CD4-positive, alpha-beta T cell treated with Interleukin-6 at 100 ng/mL for 8 hours (primary cell): ENCODE measurements at places on chromosomes 11 and 22.

GRCh38 chr22:37985751-37986281, 1.5 kb upstream of the SOX10 start:
- no peak for DNase-seq

GRCh38 chr11:13942971-13943381, 19.5 kb upstream of the SPON1 start:
- DNase-seq: no peak

DNA sequence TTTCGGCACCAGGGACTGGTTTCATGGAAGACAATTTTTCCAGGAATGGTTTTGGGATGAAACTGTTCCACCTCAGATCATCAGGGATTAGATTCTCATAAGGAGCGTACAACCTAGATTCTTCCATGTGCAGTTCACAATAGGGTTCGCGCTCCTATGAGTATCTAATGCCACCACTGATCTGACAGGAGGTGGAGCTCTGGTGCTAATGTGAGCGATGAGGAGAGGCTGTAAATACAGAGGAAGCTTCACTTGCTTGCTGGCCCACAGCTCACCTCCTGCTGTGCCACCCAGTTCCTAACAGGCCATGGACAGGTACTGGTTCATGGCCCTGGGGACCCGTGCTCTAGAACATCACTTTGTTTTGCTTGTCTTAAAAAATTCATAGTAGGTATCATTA, 41.8 kb upstream of the AMPD3 start:
- DNase-seq: peak; percentile 66

- no peak for DNase-seq
These were observed 38.3 kb downstream of the PTPRJ start for GRCh38 chr11:48018528-48019216.

GRCh38 chr11:83241291-83241946, 44.7 kb downstream of the CCDC90B start:
- no peak for DNase-seq

DNA sequence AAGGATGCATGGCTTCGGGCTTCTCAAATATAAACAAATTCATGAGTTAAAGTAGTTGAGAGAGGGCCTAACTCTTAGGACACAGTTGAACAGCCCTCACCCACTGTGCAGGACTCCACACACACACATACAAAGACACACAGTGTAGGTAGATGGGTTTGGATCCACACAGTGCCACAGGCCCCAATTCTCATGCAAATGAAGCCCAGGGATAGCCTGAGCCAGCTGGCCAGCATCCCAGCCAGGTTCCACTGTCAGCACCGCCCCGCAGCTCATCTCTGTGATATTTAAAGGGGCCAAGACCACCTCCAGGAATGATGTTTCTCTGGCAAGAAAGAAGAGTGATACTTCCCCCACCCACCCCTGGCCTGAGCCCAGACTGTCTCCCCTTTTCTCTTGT, 11.7 kb downstream of the SLC35C1 start:
- DNase-seq: no peak

GRCh38 chr11:118287006-118287405, 17.5 kb upstream of the CD3E start:
- no peak for DNase-seq

GRCh38 chr11:115324581-115325432, 179.4 kb downstream of the CADM1 start:
- peak; percentile 24 for DNase-seq

GRCh38 chr22:45284705-45285262, at the start of gene UPK3A:
UPK3A (plus strand) TSS chr22:45284949; CDS start chr22:45285014, 65 bp downstream.
- DNase-seq: peak; percentile 48

DNA sequence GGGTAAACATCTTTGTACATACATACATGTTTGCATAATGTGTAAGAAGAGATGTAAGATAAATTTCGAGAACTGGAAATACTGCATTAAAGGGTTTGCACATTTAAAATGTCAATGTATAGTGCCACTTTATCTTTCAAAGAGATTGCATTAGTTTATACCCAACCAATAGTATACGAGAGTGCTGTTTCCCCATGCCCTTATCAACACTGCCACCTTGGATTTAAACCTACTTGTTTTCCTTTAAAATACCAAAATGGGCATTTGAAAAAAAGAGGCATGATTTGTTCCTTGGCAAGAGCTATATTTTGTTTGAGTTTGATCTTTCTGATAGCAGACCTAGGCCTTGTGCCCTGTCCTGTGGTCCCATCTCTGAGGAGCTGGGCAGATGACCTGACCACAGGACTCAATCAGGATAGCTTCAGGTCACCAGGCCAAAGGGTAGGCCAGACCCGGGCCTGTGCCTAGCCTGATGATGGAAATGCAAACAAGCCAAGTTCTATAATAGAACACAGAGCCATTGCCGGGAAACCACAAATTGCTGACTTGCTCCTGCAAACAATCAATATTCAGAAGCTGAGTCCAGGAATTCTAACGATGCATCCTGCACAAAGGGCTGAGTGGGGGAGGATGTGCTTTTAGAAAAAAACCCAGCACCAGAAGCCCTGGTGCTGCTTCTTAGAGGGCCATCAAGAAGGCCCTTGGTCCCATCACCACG, 16.9 kb upstream of the ALG8 start:
- no peak for DNase-seq

GRCh38 chr11:9136741-9137140, 45.3 kb upstream of the SCUBE2 start:
- DNase-seq: no peak

DNA sequence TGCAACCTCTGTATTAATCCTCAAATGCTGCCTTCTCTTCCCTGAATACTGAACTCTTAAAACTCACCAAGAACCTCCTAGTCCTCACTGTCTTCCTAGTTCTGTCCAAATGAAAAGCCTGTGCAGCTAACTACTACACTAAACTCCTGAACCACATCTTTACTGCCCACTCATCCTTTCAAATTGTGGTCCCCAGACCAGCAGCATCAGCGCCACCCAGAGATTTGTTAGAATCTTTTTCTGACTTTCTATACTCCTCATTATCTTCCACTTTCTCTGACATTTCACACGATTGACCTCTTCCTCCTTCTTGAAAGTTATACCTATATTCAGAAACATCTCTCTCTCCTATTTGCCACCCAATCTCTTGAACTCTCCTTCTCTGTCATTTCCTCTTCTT, 461.3 kb downstream of the DLG2 start:
- DNase-seq: no peak

DNA sequence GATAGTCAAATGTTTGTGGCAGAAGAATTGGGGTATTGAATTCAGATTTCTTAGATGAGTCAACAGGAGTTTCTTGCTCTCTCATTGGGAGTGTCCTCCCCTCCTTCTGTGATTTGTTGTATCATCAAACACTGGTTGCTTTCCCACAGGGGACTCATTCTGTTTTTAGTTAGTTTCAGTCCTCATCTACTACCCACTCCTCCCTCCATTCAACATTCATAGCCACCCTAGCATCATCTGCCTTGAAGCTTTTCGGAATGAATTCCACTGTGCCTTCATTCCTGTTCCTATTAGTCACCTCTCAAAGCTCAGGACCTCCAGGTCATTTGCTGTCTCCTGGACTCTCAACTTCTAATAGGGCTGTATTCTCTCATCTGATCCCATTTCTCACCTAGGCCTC, 31.5 kb upstream of the RAB38 start:
- DNase-seq: no peak

GRCh38 chr22:23073526-23074229, 3.4 kb downstream of the GNAZ start:
- DNase-seq: no peak

DNA sequence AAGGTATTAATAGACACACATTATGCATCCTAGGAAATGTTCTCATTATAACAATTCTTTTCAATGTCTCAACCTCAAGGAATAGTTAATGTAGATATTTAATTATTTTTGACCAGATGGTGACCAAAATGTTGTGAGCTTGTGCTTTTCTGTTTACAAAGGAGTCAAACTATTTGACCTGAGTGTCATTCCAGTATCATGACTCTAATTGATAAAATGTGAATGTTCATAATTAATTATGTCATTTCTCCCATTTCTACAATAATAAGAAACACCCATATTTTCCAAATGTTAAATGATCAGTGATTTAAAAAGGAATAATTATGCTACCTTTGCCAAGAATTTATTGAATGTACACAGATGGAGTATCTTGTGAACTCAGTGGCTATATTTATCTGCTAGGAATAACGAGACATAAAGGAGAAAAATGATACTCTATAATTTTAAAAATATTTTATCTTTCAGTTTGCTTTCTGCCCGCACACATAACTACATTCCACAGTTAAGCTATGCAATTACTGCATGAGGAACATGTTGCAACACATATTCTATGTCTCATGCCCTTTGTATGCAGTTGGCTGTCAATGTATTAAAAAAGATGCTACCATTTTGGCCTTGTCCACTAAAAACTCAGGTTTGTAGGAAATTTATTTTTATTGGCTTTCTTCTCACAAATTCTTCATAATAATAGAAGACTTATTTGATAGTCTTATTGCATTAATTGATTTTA, 376.7 kb upstream of the CCDC179 start:
- DNase-seq: no peak

DNA sequence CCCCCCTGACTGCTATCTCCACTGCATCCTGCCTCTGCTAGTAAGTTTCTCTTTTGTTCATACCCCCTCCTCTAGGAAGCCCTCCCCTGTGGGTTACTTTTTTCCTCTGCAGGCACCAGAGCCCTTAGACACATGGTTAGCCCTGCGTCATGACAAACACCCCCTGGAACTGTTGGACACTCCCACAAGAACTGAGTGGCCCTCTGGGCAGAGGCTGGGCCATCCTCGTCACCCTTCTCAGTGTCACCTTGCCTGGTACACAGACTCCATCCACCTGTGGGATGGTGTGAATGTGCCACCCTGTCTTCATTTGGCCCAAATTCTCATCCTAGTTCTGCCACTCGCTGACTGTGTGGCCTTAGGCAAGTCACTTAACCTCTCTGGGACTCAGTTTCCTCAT, 4.1 kb upstream of the RAB3IL1 start:
- no peak for DNase-seq

DNA sequence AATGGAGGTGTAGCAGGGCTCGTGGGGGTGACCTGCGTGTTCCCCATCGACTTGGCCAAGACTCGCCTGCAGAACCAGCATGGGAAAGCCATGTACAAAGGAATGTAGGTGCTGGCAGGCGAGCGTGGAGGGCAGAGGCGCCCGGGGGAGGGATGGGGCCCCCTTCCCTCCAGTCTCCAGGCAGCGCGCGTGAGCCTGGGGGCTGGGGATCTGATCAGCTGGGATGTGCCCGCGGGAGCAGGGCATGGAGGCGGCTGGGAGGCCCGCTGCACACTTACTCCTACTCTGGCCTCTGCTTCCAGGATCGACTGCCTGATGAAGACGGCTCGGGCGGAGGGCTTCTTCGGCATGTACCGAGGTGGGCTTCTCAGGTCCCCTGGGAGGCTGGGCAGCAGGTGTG, 17.8 kb downstream of the SLC25A18 start:
- no peak for DNase-seq

- no peak for DNase-seq
These were observed 3.4 kb downstream of the OR9Q2 start for GRCh38 chr11:58192229-58192628.

- DNase-seq: no peak
These were observed 60.5 kb downstream of the HIPK3 start for GRCh38 chr11:33317662-33318061.

GRCh38 chr22:38782402-38783094, 11.4 kb downstream of the DNAL4 start:
- DNase-seq: no peak

DNA sequence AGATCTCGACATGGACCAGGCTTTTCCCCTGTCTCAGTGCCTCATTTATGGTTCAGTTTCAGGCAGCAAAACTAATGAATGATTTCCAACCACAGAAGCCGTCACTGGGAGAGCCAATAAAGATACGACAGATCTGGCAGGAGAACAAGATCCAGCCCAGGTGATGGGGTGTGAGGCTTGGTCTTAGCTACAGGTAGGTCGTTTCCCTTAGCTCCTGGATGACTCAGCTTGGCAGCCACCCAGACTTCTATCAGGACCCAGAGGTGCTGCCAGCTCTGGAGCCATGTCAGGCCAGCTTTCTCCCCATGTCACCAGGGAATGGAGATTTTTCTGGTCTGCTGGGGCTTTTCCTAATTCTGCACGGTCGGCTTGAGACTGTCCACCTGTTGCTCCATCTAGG, 36.3 kb upstream of the APOBEC3A start:
- no peak for DNase-seq

GRCh38 chr11:19379465-19379864, 138.7 kb upstream of the E2F8 start:
- no peak for DNase-seq

DNA sequence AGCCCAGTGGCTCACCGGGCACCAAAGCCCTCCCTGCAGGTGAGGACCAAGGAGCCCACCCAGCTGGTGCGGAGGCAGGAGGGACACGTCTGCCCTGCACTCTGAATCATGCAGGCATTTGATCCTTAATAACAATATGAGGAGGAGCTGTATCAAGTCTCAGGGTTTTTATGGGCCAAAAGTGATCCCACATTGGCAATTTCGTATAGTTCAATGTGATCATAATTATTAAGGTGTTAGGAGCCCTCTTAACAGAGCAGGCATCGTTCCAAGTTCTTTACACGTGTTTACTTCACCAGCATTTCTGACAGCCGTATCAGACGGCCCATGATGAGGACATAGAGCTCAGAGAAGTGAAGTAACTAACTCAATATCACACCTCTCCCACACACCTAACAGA, 91.9 kb upstream of the PRR5 start:
- DNase-seq: no peak

GRCh38 chr11:69702239-69702691, 1.6 kb downstream of the FGF19 start:
- DNase-seq: no peak

GRCh38 chr11:120928627-120929026, 95.3 kb upstream of the TBCEL start:
- DNase-seq: no peak

GRCh38 chr11:121886005-121886734, 229.8 kb downstream of the BLID start:
- DNase-seq: no peak

- DNase-seq: no peak
These were observed 41.2 kb upstream of the SYT7 start for GRCh38 chr11:61621917-61622585.

DNA sequence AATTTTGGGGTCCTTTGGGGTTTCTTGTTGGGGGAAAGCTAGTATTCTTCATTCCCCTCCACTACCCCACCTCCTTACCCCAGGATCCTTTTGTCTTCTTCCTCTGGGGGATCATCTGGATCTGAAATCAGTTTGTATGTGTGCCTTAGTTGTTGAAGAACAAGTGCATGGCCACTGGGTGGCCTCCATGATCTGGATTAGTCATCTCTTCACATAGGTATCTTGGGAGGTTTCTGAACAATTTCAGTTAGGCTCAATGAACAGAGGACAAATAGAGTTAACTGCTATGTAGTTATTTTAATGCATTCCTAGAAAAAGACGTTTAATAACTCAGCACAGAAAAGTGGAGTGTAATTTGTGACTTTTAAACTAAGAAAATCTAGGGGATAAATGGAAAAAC, 7.1 kb upstream of the VWA5A start:
- no peak for DNase-seq

DNA sequence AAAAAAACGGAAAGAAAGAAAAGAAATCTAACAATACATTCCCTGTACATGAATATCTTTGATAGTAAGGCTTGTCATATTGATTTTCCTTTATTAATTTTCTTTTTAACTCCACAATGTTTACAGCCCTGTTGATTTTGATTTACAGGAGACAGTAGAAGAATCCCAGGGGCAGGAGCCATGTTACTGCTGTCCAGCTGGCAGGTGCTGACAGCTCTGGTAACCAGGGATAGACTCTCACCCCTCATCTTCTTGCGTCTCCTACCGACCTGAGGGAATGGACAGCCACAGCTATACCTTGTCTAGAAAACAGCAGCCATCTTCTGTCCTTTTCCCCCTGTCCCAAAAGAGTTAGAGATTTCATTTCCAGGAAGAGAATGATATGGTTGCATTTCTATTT, 37.4 kb downstream of the PRDM10 start:
- DNase-seq: no peak
